Renal cortex interstitium (tissue), 15 donors: ENCODE measurements at places on chromosomes 3 and 15.

DNA sequence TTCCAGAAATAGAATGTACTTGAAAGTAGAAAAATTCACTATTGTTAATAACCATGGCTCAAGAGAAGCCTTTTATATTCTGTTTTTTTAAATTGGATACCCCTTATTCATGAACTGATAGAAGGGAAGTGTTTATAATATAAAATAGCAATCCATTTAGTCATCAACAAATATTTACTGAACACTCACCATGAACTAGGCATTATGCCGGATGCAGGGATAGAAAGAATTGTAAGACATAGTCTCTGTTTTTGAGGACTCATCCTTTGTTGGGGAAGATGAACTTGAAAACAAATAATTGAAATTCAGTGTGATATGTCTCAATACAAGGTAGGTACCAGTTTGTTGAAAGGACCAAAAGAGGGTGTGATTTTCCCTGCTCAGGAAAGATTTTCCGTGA lies 160.9 kb upstream of the SATB1 start:
- no peak for DNase-seq

DNA sequence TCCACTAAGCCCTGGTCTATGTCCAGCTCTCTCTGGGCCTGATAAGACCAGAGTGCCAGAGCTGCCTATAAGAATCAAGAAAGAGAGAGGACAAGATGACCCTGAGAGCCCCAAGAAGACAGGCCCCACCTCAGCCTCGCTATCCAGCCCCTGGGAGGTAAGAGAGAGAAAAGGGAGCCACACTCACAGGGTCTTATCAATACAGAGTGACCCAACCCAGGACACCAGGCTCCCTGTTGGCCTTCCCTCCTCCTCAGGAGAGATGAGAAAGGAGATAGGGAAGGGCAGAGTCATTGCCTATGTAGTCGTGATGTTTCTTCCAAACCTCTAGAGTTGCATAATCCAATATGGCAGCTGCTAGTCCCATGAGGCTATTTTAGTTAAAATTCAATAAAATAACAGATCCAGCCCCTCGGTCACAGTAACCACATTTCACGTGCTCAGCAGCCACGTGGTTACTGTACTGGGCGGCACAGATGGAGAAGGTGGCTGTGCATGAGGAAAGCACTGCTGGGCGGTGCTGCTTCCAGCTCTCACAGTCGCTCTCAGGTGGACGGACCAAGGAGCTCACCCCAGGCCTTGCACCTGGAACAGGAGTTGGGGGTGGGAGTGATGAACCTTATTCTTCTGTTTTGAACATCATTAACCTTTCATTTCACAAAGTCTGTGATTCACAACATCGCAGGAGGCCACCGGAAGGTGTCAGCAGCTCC lies 525.8 kb downstream of the SHQ1 start:
- no peak for DNase-seq

DNA sequence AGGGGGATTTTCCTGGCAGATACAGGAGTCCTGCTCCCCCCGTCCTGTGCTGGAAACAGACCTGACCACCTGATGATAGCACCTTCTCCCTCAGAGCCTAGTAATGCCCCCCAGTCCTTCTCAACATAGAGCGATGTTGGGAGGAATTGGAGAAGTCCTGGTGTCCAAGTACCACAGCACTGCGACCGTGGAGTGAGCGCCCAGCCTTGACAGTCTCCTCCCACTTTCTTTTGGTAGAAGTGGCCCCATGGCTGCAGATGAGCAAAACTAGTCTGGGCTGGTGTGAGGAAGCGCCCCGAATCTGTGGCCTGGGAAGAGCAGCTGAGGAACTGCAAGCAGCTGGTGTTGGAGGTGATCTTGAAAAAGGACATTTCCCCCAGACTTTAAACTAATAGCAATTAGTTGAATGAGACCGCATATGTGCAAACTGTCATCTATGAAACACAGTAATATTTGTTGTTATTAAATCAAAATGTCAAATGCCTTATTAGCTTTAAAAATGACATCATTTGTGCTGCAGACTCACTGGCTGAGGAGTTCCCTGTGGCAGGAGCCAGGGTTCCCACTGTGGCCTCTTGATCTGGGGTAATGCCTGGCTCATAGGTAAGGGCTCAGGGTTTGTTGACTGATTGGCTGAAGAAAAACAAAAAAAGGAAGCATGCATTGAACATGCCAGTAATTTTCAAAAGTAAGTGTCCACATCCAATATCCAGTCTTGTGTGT lies 121.8 kb downstream of the CACNA2D3 start:
- DNase-seq, result no peak

- no peak for DNase-seq
These were observed 15.9 kb upstream of the SLC4A7 start for GRCh38 chr3:27500035-27500434.

DNA sequence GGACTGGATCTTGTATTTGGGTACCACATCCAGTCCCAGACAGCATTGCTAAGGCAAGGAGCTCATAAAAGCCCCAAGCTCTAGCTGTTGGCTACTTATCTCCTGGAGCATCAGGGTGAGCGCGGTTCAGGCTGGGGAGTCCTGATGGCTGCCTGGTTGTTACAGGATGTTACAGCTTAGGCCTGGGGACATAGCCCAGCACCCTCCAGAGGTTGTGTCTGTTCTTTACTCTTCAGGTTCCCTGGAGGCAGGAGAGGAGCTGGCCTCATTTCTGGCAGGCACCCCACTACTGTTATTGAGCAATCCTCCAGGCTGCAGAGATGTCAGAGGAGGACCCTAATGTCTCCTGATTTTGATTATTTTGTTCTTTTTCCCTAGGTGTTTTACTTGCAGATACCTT lies 26.6 kb downstream of the APBA2 start:
- DNase-seq, result no peak
